ENCODE measurements at places on chromosomes 12 and 14.

- no peak for DNase-seq
Measured at GRCh38 chr12:103529306-103529705, 33.5 kb upstream of the C12orf42 start.

GRCh38 chr12:63313139-63313538 lies 162.1 kb upstream of the AVPR1A start:
- no peak for DNase-seq

GRCh38 chr12:2455410-2455809 lies 339.4 kb upstream of the FKBP4 start:
- no peak for DNase-seq

- no peak for DNase-seq
Measured at GRCh38 chr14:61140872-61141271, 140.3 kb downstream of the TMEM30B start.

DNA sequence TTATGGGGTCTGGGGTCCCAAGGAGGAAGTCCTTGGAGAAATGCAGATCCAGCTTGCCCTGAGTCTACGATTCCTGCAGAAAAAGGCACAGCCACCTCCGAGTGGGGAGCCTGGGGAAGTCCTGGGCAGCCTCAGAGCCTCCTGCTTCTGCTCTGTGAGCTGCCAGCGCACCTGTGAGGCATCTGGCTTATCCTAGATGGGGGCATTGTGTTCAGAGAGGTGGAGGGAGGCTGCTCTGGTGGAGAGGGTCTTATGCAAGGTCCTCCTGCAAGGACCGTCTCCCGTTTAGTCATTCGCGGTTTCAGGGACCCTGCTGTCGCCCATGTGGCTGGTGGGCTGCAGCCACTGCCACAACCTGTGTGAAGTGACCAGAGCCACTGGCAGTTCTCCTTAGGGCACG lies 53.0 kb upstream of the PRMT8 start:
- DNase-seq, result no peak

GRCh38 chr12:109110988-109111495 lies 5.3 kb upstream of the ACACB start:
- DNase-seq, result no peak

DNA sequence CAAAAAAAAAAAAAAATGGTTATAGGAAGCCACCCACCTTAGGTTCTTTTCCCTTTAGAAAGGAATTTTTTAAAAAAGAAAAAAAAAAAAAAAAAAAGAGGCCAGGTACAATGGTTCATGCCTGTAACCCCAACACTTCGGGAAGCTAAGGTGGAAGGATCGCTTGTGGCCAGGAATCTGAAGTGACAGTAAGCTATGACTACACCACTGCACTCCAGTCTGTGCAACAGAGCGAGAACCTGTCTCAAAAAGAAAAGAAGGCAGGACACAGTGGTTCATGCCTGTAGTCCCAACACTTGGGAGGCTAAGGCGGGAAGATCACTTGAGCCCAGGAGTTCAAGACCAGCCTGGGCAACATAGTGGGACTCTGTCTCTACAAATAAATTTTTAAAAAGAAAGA lies 36.0 kb downstream of the SPTLC2 start:
- DNase-seq, result no peak

- no peak for DNase-seq
Measured at GRCh38 chr12:105222726-105223351, 13.1 kb downstream of the APPL2 start.

GRCh38 chr12:122951979-122952892 lies 14.0 kb downstream of the ABCB9 start:
- peak; percentile 50 for DNase-seq

- DNase-seq, result no peak
Measured at GRCh38 chr14:95395098-95395737, 75.5 kb upstream of the CLMN start.

DNA sequence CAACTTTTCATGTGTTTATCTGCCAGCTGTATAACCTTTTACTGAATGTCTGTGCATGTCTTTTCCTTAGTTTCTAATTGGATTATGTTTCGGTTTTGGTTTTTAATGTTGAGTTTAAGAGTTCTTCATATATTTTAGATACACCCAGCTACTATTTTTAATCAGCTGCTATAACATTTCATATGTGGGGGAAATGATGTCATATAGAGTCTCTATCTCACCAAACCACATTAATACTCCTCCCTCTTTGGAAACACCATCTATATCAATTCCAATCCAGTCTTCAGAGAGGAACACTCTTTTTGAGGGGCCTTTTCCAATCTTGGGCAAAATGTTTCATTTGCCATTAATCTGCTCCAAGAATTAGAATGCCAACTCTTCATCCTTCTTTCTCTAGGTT lies 28.5 kb upstream of the GCH1 start:
- no peak for DNase-seq

- no peak for DNase-seq
Measured at GRCh38 chr12:98727196-98727595, 82.1 kb downstream of the APAF1 start.

DNA sequence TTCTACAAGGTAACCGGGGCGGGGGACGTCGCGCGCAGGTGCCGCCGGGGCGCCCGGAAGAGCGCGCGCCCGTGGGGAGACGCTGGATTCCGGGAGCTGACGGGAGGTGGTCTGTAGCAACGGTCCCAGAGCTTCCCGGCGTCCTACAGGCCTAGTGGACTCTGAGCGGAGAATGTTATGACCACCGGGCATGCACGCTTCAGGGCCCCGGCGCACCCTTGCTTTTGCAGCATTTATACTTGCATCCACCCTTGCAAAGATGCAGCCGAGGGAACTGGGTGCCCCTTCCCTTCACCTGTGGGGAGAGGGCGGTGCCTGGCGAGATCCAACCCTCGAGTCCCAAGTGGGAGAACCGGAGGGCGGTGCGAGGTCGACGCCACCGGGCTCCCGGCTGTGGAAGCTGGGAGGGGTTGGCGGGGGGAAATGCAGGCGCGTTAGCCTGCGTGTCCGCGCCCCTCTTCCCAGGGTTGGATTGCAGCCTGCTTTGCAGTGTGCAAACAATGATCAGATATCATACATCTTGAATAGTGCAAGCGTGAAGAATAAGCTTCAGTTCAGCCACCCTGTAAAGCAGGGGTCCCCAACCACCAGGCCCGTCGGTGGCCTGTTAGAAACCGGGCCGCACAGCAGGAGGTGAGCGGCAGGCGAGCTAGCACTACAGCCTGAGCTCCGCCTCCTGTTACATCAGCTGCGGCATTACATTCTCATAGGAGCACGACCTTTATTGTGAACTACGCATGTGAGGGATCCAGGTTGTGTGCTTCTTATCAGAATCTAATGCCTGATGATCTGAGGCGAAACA lies 576 bp downstream of the ERP29 start:
- peak; percentile 28 for DNase-seq

GRCh38 chr14:103501921-103502669 lies 20.5 kb downstream of the CKB start:
- DNase-seq, result no peak

DNA sequence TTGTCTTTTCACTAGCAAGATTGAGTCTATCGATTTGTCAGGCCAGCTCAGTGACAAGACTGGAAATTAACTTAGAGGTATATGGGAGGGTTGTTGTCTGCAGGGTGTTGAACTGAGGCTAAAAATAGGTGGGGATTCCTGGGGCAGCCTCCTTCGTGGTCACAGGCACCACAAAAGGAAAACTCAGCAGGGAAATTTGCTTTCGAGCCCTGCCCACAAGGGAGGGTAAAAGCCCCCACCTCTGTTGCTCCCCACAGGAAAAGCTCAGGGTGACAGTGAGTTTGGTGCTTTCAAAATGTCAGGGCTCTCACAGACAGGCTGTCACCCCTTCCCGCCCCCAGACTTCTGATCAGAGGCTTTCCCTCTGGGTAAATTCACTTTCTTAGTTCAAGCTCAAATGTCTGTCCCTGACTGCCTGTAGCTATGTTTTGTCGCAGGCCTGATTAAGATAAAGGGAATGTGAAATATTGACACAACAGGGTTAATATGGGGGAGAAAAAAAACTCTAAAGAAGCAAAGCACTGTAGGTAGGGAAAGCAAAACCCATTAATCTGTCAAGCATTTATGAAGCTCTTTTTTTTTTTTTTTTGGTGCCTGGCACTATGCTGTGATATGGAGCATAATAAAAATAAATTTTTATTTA lies 11.7 kb upstream of the NFKBIA start:
- DNase-seq, result no peak

GRCh38 chr12:549476-550082 lies 89.8 kb downstream of the B4GALNT3 start:
- DNase-seq, result no peak

- DNase-seq, result no peak
Measured at GRCh38 chr14:89406361-89406760, 10.7 kb downstream of the FOXN3 start.

DNA sequence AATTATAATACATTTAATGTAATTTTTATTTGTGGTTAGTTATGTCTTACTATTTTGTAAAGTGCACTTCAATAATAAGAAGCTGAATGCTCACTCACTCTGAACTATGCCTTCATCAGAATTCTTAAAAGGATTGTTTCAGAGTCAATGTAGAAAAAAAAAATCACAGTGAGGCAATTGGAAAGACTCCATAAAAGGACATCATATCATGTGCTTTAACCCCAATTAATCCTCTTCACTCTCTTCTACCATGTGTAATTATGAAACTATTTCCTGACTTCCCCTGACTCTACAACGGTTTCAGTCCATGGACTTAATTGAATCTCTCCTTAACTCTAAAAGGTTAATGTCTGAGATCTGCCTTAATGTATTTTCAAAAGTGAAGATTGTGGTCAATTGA lies 250.4 kb upstream of the ALG10 start:
- DNase-seq, result no peak

DNA sequence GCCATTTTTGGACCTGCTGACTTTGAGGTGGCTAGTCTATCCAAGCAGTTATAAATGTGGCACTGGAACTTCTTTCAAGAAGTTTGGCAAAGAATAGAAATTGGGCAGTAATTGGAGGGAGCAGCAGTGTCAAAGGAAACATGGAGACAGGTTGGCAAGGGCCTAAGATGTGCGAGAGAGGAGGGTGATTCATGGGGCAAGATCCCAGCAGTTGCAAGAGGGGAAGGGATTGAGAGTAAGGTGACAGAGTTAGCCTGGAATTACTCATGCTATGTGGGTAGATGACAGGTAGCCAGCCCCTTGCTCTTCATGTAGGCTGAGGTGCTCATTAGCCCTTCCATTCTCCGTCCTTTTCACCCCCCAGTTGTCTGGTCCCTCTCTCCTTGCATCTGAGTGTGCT lies 42.2 kb downstream of the FBXL14 start:
- no peak for DNase-seq

GRCh38 chr14:59890676-59891075 lies 20.1 kb upstream of the RTN1 start:
- no peak for DNase-seq

DNA sequence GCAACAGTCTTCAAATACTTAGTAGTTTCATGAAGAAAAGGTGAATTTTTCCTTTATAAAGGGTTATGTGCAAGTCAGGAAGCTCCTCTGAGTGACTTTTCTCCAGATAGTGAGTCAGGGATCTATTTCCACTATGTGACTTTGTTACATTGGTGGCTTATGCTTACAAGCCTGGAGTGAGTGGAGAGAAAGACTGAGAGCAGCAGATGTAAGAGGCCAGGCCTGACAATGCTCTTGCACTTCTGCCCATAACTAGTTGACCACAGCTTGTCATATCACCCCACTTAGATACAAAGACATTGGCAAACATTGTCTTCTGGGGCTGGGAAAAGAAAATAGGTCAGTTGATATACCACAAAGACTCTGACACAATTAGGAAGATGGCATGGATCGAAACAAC lies 236.5 kb downstream of the PDZRN4 start:
- no peak for DNase-seq

GRCh38 chr14:73375861-73376260 lies 82.5 kb downstream of the NUMB start:
- no peak for DNase-seq

- DNase-seq, result no peak
Measured at GRCh38 chr14:68236582-68237458, 417.2 kb downstream of the RAD51B start.

DNA sequence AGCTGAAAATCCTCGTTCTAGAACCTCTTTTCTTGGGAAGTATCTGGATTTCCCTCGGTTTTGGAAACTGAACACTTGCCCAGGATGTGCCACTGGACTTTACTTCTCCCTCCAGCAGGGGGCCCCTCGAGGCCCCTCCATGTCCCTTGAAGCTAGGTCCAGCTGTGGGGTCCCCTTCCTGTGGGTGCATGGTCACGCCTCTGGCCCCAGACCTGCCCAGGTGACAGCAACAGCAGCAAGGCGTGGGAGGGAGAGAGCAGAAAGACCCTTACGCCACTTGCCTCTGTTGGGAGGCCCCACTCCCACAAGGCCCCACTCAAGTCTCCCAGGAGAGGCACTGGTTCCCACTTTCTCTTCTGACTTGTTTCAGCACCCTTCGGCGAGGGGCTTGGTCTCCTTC lies 3.1 kb downstream of the SLC25A29 start:
- no peak for DNase-seq
